ENCODE measurements at places on chromosomes 12 and 14.

GRCh38 chr12:817941-818600 is 65.7 kb downstream of the WNK1 start:
- DNase-seq: no peak

- DNase-seq: no peak
Measured at GRCh38 chr12:75130811-75131210, 78.8 kb downstream of the KCNC2 start.

DNA sequence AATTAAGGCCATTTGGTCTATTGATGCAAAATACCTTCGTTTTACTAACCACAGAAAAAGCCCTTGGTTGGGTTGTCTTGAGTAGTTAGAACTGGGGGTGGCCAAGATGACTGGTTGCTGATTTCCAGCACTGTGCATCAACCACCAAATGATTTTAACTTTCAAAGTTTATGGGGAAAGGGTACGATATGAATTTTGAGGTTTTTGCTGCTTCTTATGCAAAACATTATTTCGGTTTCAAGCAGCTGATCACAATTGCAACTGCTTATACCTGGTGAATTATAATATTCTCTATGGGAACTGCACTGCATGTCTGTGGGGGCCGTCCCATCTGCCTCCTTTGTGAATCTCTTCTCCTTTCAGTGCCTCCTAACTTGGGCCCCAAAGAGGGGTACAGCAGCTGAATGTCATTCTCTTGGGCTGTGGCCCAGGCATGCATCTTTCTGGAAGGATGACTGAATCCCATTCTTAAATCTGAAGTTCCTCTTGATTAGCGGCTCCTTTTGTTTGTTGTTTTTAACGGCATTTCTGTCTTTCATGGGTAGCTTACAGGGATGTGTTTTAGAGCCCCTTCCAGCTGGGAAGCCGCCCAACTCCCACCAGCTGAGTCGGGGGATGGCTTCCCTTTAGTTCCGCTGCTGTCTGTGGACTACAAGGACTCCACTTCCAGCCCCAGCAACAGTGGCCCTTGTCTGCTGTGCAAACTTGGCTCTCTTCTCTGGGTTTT is 479.8 kb downstream of the ZFP36L1 start:
- no peak for DNase-seq

DNA sequence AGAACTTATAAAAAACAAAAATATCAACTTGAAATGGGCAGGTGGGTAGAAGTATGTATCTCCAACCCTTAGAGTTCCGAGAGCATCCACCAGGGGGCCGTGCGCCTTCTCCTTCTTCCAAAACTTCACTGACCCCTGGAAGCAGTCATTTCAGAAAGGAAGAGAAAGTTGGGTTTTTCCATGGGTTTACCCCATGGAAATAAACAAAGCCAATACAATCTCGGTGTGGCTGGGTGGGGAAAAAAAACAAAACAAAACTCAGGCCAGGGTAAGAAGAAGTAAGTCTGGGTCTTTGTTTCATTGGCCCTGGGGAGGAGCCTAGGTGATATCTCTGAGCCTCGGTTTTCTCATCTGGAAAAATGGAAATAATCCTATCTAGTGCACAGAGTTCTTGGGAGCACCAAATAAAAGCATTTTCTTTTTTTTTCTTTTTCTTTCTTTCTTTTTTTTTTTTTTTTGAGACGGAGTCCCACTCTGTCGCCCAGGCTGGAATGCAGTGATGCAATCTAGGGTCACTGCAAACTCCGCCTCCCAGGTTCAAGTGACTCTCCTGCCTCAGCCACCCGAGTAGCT is 33.6 kb upstream of the HNF1A start:
- peak; percentile 65 for DNase-seq

GRCh38 chr12:27852742-27853141 is 72.7 kb upstream of the MANSC4 start:
- DNase-seq: no peak

DNA sequence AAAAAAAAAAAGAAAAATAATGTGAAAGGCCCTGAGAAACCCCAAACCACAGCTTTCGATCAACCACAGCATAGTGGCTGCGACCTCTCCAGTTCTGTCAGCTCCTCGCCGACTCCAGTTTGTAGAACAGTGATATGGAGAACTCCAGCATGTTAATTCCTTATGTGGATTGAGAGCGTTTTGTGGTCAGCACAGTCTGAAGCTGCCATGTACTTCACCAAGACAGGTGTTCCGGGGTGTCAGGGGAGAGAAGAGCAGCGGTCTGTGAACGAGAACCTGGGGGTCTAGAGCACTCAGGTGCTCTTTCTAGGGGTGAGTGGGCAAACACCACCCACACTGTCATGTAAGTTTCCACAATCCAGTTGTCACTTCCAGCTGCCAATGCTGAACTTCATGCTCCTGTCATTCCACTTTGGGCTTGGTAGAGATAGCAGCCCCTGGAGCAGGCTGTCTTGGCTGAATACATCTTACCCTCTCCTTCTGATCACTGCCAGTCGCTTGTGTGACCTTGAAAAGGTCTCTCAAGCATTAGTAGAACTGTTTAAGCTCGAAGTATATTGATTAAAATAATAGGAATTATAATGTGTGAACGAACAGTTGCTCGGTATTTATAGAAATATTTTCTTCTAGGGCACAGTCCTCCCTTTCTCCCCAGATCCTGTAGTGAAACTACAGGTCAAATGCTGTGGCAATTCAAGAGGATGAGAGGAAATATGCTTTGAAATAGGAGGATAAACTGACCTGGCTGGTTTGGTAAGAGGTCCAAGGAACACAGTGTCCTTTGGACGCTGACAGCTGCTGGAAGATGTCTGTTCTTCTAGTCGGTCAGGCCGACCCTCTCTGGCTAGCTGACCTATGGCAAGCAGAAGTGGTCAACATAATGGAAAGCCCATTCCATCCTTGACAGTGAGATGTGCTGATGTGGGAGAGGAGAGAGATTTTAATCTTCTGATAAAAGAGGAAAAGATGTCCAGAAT is 15.7 kb upstream of the MAX start:
- DNase-seq: no peak

- peak; percentile 89 for DNase-seq
Measured at GRCh38 chr14:21191809-21192446, 36.1 kb upstream of the OR5AU1 start.

- DNase-seq: no peak
Measured at GRCh38 chr14:23929136-23929535, 24.4 kb upstream of the DHRS4 start.

DNA sequence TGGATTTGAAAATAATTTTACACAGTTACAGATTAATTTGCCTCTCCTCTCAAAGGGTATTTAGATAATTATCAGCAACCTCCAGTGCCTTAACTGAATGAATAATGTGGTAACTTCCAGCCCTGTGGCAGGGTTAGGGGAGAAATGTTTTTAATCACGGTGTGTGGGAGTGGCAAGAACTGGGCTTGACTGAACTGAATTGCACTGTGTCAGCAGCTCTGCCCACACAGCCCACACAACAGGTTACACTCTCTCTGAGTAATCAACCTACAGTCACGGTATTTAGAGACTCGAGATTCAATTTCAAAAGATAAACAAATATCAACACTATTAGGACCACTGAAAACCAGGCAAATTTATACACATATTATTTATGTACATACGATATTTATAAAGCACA is 198.5 kb downstream of the KCNC2 start:
- DNase-seq: no peak

- no peak for DNase-seq
Measured at GRCh38 chr12:793711-794110, 41.3 kb downstream of the WNK1 start.

DNA sequence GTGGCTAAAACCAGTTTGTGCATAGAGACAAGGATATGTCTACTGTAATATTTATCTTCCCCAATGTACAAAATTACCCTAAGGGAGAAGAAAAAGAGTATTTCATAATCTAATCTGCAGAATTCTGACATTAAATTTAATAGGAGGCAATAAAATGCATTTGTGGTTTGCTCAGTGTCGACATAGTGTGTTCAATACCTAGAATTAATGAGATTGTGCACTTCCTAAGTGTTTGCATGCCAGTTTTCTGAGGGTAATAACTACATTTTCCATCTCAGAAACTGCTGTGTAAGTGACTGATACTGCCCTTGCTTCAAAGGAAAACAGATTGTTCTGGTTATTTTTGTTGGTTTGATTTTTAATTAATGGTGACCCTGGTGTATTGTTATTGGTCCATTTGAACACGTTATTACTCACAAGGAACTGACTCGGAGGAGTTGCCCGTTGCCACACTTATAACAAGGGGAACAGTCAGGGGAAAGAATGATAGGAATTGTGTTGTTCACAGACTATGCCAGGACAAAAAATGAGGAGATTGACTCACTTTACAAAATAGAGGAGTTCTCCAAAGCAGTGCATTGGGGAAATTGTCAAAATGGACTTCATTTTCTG is 960.3 kb upstream of the TMEM132C start:
- DNase-seq: no peak

DNA sequence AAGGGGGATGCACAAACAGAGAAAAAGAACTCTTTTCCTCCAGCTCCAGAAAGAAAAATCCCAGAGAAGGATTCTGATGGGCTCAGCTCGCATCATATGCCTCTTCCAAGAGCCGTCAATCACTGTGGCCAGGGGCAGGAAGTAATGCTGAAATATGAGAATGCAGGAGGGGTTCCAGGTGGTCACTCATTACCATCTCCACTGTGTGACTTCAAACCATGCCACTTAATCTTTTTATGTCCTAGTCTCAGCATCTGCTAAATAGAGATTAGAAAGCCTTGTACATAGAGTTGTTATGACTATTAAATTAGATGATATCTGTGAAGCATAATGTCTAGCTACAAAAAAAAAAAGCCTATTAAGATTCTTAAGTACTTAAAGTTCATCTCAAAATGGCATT is 65.6 kb upstream of the FICD start:
- no peak for DNase-seq

DNA sequence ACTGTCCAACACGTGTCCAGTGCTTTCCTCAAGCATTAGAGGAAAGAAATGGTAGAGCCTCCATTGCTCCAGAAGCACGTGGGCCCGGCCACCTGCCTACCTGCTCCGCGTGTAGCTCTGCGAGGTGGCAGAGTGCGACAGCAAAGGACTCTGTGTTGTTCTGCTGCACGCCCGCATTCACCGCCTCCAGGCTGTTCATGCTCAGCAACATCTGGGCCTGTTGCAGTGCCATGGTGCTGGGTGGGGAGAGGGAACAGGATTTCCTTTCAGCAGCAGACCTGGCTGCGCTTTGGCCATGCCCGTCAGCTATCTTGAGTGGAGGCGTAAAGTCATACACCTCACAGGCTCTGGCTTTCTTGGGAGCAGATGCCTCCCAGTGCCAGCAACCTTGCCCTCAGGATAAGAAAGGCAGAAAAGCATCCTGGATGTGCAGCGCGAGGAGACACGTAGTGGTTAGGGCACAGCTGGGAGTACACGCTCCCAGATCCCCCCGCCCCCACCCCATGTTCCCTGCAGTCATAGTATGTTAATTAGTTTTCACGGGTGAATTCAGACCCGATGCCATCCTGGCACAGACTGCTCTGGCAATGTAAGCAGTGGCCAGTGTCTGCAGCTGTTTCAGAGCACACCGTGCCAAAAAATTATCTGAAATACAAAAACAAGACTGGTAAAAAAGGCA is 25.1 kb downstream of the ANAPC5 start:
- DNase-seq: no peak

DNA sequence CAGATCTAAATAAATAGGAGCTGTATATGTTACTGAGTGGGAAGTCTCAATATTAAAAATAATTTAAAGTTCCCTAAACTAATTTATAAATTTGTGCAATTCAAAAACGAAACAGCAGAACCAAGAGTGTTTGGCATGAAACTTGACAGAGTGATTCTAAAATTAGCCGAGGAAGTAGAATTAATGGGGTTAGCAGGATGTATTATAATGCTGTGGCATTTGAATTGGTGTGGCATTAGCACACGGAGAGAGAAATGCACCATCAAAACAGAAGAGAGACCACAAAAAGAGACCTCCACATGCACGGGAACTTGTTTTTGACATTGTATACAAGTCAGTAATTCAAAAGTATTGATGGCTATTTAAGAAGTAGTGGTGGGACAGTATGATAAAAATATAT is 366.0 kb upstream of the RGS6 start:
- no peak for DNase-seq

DNA sequence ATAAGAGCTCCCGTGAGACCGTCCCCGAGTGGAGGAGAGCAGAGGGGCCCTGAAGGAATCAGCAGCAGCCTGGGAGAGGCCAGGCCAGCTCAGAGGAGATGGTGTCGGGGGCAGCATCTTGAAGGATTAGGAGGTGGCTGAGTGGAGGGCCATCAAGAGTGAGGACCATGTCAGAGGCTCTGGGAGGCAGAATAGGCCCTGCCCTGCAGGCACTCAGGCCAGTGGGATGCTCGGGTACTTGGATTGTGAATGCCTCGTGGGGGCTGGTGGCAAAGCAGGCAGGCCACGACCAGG is 47.7 kb downstream of the IL31 start:
- no peak for DNase-seq

DNA sequence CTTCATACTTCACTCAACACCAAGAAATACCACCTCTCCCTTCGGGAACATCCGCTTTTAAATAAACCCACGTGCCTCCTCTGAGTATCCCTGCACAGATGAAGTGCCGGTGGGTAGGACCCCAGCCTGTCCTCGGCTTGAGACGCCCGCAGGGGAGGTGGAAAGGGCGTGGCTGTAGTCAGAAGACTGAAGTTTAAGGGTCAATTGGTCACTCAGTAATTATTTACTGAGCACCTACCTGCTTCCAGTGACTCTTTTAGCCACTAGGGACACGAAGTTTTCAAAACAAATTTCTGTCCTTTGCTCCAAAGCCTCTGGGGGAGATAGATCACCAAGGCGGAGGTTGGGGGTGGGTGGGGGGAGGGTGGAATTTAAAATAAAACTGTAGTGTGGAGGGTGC is 309.4 kb downstream of the VRK1 start:
- no peak for DNase-seq

DNA sequence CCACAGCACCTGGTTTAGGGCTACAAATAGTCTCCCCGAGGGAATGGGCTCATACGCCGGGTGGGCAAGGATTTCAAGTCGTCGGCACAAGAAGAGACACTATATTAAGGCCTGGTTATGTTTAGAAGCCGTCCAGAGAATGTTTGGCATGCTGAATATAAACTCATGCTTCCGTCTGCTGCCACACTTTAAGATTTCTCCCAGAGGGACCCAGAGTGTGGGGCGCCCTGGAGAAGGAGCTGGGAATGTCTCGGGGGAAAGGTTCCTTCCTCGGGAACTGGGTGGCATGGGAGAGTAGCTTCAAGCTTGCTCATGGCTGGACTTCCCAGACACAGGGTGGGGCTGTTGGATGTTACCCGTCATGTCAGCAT is 295.7 kb downstream of the CACNA1C start:
- no peak for DNase-seq

GRCh38 chr12:25655702-25656101 is 102.6 kb upstream of the LMNTD1 start:
- DNase-seq: no peak

DNA sequence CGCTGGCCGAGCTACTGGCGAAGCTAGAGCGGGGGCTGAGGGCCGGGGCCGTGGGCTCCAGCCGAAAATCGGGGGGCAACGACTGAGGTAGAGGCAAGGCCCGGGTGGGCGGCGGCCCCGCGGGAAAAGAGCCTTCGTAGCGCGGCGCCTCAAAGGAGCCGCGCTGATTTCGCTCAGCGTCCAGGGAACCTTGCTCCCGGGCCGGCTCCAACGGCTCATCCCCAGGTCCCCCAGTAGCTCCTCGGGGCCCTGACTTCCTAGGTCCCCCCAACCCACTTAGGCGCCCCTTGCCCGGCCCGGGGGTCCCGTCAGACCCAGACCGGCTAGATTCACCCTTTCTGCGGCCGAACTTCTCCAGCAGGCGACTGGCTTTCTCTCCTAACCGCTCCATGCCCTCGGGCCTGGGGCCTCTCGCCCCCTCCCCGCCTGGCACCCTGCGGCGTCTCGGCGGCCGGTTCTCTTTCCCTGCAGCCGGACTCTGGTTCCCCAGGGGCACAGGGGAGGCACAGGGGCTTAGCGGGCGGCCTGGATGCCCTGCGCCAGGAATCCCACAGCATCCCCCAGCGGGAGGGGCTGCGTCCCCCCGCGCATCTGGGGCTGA is 375 bp downstream of the AJUBA start:
- no peak for DNase-seq

All from Right ventricle myocardium superior (tissue), 1 donor.